ENCODE measurements at places on chromosomes 12 and 14.

GRCh38 chr12:68951652-68952051 is 18.7 kb upstream of the CPM start:
- DNase-seq = no peak

DNA sequence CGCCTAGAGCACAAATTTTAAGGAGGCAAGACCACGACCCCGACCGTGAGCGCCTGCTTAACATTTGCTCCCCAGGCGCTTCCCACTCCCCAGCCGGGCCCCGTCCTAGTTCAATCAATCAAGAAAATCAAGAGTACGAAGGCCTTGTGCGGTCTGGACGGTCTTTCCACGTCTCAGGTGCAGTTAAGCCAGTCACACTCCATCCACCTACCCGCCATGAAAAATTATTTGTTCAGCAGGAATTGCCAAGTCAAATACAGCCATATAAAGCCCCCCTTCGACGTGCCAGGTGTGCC is 603 bp upstream of the LRR1 start:
- no peak for DNase-seq

DNA sequence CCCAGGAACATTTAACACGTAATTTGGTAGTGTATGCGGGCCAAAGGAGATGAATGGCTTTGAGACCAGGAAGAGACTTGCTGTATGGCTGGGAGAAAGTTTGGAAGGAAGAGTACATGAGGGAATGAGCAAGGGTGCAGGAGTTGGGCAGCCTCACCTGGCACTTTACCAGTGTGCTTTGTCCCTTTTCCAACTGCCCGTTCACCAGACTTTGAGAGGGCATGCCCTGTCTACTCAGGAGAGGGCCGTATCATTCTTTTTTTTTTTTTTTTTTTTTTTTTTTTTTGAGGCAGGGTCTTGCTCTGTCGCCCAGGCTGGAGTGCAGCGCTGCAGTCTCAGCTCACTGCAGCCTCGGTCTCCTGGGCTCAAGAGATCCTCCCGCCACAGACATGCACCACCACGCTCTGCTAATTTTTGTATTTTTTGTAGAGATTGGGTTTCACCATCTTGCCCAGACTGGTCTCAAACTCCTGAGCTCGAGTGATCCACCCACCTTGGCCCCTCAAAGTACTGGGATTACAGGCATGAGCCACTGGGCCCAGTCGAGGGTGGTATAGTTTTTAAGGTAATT is 6.5 kb downstream of the DYNC1H1 start:
- DNase-seq = no peak

DNA sequence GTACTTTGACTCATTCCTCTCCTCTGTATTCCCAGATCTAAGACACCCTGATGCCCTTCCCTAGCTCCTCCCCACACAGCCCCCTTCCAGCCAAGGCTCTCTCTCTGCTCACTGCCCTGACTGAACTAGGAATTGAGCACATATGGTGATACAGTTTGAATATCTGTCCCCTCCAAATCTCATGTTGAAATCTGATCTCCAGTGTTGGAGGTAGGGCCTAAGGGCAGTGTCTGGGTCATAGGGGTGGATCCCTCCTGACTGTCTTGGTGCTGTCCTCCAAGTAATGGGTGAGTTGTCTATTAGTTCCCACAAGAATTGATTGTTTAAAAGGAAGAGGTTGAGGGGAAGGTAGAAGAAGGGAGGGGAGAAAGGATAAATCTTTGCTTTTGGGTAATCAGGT is 17.4 kb downstream of the CMKLR1 start:
- no peak for DNase-seq

GRCh38 chr14:64064447-64064846 is 211.6 kb downstream of the SYNE2 start:
- no peak for DNase-seq

- DNase-seq = no peak
Observed at GRCh38 chr14:56797003-56797568, 13.2 kb downstream of the OTX2 start.

- DNase-seq = no peak
Observed at GRCh38 chr14:53824061-53824460, 132.6 kb downstream of the BMP4 start.

GRCh38 chr14:57391517-57392195 is 1.3 kb downstream of the NAA30 start:
- no peak for DNase-seq

DNA sequence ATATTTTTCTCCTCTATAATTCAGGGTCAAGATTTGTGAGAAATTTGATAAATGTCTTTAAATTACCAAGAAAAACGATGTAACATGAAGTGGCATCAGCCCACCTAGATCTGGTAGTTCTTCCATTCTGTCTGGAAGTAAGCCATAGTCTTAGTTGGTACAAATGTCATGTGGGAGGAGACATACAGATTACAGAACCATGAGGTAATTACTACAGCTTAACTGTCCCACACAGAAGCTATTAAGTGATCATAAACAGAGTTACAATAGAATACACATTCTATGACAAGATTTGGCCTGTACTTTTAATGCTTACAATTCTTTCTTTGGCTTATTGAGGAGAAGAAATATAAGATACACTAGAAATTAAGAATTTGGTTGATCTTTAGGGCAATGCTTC is 13.7 kb upstream of the SIX1 start:
- no peak for DNase-seq

- no peak for DNase-seq
Observed at GRCh38 chr14:71187633-71188356, 280.5 kb downstream of the PCNX1 start.

DNA sequence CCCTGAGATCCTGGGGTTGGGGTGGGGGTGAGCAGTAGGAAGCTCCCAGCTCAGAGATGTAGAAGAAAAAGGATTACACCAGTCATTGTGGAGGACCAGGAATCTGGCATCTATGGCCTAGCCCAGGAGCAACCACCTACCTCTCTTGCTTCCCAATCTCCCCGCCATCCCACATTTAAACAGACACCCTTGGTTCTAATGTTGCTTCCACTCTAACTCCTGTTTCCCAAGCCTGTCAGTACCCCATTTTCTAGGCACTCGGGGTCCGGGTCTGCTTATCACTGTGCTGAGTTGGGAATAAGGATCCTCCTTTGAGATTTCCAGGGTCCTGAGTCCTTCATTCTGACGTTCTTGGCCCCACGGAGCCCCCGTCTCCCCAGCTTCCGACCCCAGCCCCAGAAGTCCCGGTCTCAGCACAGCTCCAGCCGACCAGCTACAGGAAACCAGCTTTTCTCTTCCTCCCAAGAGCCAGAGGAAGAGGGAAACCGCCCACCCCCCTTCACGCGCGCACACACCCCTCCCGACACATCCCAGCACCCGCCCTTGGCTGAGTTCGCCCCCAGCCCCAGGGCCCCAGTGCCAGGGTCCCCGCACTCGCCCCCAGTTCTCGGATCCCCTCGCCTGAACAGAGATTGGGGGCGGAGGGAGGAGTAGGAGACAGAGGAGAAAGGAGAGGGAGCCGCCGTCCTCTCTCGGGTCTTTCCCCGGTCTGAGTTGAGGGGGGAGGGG is 1.2 kb downstream of the ITGA5 start:
- no peak for DNase-seq

- no peak for DNase-seq
Observed at GRCh38 chr14:101843665-101844064, 82.2 kb downstream of the PPP2R5C start.

DNA sequence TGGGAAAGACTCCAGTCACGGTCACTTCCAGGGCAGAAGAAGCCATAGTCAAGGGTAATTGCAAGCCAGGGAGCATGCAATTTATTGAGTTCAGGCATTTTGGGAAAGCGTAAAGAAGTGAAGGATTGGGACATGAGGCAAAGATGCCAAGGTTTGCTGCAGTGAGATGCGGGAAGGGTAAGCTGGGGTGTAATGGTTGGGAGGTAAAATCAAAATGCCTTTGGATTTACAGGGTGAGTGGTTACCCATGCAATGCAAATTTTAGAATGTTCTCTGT is 167.5 kb downstream of the BRMS1L start:
- DNase-seq = no peak

- DNase-seq = no peak
Observed at GRCh38 chr12:56699020-56699661, 11.1 kb upstream of the PTGES3 start.

DNA sequence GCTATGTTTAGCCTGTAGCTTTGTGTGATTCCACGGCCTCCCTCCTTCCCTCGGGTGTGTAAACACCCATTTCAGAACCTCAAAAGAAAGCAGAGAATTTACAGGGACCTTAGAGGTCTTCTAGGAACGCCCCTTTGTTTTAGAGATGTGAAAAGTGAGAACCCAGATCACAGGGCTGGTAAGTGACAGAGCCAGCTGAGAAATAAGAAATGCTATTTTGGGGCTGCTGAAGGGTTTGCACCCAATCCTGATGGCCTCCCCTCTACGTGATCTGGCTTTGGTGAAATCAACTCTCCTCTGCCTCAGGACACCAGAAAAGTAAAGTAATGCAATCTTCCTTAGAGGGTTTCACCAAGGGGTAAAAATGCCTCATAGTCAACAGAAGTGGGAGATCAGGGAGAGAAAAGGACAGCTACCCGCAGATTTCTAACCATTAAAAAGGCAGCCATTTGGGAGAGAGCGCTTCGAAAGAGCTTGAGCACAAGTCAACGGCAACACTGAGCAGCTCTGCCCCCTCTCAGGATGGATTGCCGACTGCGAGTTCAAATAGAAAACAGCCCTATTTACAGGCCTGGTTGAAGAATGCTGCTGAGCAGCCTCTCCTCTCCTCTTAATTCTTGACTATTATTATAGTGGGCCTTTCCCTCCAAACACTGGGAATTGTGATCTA is 78.5 kb upstream of the RASSF3 start:
- no peak for DNase-seq

DNA sequence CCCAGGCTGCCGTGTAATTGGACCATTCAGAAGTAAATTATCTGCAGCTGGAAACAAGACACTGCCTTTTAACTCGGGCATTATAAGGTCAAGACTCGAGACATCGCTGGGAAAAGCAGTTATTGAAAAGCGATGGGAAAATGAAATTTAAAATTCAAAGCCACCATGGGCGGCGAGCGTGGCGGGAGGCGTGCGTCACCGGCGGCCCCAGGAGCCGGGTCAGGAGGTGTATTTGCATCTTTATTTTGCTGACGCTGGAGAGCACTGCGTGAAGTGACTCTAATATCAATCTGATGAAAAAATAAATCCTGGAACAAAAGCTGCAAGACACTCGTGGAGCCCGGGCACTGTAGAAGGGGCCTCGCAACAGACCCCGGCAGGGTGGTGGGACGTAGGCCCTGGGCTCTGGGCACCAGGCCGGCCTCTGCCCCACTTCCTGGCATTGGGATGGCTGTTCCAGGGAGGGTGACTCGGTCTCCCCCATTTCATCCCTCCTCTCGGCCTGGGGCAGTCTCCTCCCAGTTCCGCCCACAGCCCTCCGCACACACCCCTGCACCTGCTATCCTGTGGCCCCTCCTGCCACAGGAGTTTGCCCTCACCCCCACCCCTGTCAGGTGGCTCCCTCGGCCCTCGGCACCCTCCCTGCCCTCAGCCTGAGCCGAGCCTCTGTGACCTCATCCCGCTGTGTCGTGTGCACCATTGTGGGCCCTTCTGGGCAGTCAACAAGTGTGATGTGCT is 196.2 kb downstream of the KIF26A start:
- DNase-seq = no peak

- DNase-seq = no peak
Observed at GRCh38 chr12:78260976-78261375, 430.3 kb downstream of the NAV3 start.

DNA sequence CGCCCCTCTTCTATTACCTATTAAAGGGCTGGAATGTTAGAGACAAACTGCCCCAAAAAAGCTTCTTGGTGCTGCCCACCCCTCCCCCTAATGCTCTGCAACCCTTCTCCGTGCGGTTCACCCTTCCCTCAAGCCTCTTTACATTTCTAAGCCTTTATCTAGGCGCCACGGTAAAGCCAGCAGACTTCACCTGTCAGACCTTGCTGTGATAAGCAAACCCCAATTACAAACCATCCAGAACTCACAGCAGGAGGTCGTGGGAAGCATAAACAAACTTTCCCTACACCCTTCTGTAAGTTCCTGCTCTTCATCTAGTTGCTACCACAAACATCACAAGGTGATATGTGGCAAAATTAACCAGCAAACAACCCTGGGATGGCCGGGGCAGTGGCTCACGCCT is 56.8 kb downstream of the MOK start:
- no peak for DNase-seq

- no peak for DNase-seq
Observed at GRCh38 chr12:55549302-55549701, at the start of gene OR6C4. TSS of gene OR6C4 (plus strand) at chr12:55549602. CDS start at chr12:55551227, 1,625 bp downstream.

DNA sequence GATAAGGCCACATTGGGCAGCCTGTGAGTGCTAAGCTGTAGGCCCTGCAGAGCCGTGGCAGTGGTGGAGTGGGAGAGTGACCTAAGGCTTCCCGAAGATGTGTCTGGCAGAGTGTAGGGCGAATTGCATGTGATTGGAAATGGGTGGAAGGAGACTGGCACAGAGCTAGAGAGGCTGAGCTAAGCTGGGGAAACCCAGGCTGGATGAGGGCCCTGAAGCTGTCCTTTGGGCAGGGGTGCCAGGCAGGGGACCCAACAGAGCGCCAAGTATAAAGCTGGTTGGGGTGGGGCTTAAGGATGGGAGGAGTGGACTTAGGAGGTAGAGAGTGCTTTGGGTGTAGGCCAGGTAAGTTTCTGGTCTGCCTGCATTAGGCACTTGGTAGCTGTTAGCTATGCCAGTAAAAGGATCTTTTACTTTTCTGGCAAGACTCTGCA is 47.9 kb downstream of the WDR20 start:
- no peak for DNase-seq

DNA sequence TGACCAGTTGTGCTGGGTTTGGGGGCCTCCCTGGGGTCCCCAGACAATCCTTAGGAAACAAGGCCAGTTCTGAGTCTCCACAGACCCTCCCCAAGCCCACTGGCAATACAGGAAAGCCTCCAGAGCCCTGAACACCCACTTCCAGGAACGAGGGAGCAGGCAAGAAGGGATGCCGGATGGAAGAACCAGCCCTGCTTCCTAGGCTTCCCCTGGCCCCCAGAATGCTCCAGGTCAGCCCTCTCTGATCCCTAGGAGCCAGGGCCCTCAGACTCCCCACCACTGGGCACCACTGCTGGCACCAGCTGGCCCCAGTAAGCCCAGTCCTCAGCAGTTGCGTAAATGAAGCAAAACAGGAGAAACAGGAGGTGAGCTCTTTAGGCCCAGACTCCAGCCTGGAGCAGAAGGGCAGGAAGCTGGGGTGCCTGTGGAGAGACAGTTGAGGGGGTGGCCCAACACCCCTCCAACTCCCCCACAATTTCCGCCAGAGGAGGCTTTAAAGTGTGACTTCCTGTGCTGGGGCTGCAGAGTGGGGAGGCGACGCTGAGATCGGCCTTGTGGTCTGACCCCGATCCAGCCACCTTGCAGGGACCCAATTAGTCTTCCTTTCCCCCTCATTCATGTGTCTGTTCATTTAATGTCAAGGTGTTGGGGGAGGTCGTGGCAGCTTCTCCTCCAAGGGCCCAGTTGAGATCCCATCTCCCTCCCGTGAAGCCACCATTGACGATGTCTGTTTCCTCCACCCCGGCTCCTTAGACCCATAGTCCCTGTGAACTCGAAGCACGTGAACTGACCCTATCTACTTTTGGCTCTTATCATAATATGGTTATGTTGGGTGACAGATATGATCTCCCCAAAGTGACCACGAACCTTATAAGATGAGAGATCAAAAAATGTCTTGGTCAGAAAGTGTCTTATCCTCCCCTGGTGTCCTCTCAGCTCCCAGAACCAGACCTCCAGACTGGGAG is 4.7 kb downstream of the TNFRSF1A start:
- DNase-seq = no peak

- DNase-seq = no peak
Observed at GRCh38 chr14:49221316-49221715, 364.9 kb downstream of the RPS29 start.
